ENCODE measurements at places on chromosomes 12 and 14.

DNA sequence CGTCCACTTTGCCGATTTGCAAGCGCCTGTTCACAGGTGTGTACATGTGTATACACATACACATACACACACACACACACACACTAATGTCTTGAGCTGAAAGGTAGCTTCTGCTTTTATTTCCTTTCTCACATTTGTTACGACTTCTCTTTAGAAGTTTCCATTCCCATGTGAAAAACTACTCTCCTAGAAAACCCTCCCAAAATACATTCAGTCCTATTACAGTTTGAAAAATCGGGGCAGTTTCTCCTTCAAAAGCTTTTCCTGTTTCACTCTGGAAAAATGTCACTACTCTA is 3.9 kb downstream of the BLTP3B start:
- DNase-seq: no peak
- no peaks in the 10 kb centered on the region for H3K27me3 ChIP-seq
- H3K4me3 ChIP-seq: no peak overlapping the region
- H3K4me1 ChIP-seq: peaks cover 8% of the 10 kb centered on the region

GRCh38 chr12:132886529-132887477 is 602 bp downstream of the CHFR start:
- H3K36me3 ChIP-seq: 0 out of 2 replicates have a peak, but pooled peaks cover 9% of the 10 kb centered on the region
- H3K27me3 ChIP-seq: no peaks in the 10 kb centered on the region
- no peak overlapping the region for H3K27ac ChIP-seq
- no peak for DNase-seq
- no peaks in the 10 kb centered on the region for H3K4me1 ChIP-seq
- H3K4me3 ChIP-seq: peak overlapping the region; percentile 48

DNA sequence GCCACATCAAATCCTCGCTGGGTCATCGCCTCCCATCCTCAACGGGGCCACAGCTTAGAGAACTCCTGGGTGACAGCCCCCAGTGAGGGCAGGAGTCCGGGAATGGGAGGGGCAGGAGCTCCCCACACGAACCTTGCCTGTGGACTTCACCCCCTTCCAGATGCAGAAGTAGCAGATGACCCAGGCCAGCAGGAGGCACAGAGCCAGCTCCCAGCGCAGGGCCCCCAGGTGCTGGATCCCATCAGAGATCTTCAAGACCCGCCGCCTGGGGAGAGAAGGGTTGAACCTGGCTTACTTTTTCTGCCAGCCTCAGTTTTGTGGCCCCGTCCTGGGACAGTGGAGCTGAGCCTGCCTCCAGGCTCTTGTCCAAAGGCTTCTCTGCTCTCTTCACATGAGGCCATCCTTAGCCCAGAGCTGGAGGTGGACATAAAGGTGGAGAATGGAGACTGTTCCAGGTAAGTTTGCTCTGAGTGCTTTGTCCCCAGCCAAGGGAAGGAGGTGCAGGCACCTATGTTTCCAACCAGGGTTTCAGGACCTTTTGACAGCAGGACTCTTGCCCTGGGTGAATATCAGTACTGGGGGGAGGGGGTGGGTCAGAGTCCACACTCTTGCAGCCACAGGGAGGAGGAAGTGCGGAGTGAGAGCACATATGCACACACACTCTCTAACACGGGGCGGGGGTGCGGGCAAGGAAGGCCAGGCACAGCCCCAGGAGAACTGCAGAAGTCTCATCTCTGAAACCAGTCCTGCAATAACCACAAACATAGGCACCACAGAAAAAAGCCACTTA is 23.3 kb upstream of the SLC6A12 start:
- no peak overlapping the region for H3K27ac ChIP-seq
- no peaks in the 10 kb centered on the region for H3K36me3 ChIP-seq
- peaks cover 3% of the 10 kb centered on the region for H3K27me3 ChIP-seq
- no peaks in the 10 kb centered on the region for H3K4me1 ChIP-seq

DNA sequence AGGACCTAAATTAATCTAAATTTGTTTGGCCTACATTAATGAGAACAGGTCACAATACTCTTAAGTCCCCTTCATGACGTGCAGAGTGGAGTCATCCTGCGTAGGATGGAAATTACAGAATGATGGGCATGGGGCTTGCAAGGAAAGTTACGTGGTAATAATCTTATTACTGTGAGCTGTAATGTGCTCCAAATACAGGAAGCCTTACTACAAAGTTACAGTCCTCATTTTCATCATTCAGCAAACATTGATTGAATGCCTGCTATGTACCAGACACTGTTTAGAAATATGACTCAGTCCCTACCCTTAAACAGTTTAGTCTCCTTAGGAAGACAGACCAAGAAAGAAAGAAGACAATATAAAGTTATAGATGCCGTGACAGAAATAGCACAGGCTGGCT is 9.4 kb downstream of the HIGD1C start:
- H3K4me3 ChIP-seq: no peak overlapping the region
- peaks cover 21% of the 10 kb centered on the region for H3K4me1 ChIP-seq

- H3K4me1 ChIP-seq: peaks cover 15% of the 10 kb centered on the region
- no peak overlapping the region for H3K27ac ChIP-seq
- H3K4me3 ChIP-seq: no peak overlapping the region
- H3K36me3 ChIP-seq: no peaks in the 10 kb centered on the region
- no peaks in the 10 kb centered on the region for H3K27me3 ChIP-seq
- DNase-seq: no peak
Observed at GRCh38 chr14:38409071-38409705, 153.3 kb upstream of the CLEC14A start.

GRCh38 chr12:60119327-60119726 is 523.5 kb downstream of the SLC16A7 start:
- no peaks in the 10 kb centered on the region for H3K27me3 ChIP-seq
- no peak overlapping the region for H3K27ac ChIP-seq
- H3K4me3 ChIP-seq: no peak overlapping the region

- no peaks in the 10 kb centered on the region for H3K4me1 ChIP-seq
- no peak for DNase-seq
- no peaks in the 10 kb centered on the region for H3K36me3 ChIP-seq
- H3K27me3 ChIP-seq: peaks cover 3% of the 10 kb centered on the region
- no peak overlapping the region for H3K27ac ChIP-seq
- no peak overlapping the region for H3K4me3 ChIP-seq
Observed at GRCh38 chr14:66069036-66069435, 417.1 kb upstream of the CCDC196 start.

GRCh38 chr12:96305665-96306064 is 94.6 kb downstream of the CDK17 start:
- H3K27ac ChIP-seq: no peak overlapping the region
- H3K36me3 ChIP-seq: no peaks in the 10 kb centered on the region
- no peaks in the 10 kb centered on the region for H3K27me3 ChIP-seq
- peak; percentile 52 for DNase-seq
- no peaks in the 10 kb centered on the region for H3K4me1 ChIP-seq
- no peak overlapping the region for H3K4me3 ChIP-seq

DNA sequence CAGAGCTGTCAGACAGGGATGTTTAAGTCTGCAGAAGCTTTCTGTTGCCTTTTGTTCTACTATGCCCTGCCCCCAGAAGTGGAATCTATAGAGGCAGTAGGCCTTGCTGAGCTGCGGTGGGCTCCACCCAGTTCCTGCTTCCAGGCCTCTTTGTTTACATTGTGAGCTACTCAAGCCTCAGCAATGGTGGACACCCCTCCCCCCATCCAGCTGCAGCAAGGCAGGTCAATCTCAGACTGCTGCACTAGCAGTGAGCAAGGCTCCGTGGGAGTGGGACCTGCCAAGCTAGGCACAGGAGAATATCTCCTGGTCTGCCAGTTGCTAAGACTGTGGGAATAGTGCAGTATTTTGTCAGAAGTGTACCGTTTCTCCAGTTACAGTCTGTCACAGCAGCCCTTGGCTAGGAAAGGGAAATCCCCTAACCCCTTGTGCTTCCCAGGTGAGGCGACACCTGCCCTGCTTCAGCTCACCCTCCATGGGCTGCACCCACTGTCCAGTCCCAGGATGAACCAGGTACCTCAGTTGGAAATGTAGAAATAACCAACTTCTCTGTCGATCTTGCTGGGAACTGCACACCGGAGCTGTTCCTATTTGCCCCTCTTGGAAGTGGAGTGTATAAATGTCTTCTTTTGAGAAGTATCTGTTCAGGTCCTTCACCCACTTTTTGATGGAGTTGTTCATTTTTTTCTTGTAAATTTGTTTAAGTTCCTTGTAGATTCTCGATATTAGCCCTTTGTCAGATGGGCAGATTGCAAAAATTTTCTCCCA is 213.5 kb upstream of the SLC38A2 start:
- H3K4me3 ChIP-seq: no peak overlapping the region
- H3K4me1 ChIP-seq: peaks cover 15% of the 10 kb centered on the region
- no peaks in the 10 kb centered on the region for H3K36me3 ChIP-seq
- H3K27me3 ChIP-seq: no peaks in the 10 kb centered on the region
- H3K27ac ChIP-seq: no peak overlapping the region

GRCh38 chr12:72493407-72493806 is 221.2 kb downstream of the TRHDE start:
- no peak overlapping the region for H3K27ac ChIP-seq
- no peaks in the 10 kb centered on the region for H3K4me1 ChIP-seq
- H3K27me3 ChIP-seq: no peaks in the 10 kb centered on the region
- H3K4me3 ChIP-seq: no peak overlapping the region
- DNase-seq: no peak
- H3K36me3 ChIP-seq: no peaks in the 10 kb centered on the region

DNA sequence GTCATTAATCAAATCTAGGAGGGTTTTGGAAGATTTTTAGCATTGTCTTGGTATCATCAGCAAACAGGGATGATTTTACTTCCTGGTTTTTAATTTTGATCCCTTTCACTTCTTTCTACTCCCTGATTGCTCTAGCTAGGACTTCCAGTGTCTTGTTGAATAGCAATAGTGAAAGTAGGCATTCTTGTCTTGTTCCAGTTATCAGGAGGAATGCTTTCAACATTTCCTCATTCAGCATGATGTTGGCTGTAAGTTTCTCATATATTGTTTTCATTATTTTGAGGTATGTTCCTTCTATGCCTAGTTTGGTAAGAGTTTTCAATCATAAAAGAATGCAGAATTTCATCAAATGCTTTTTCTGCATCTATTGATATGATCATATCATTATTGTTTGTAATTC is 244.2 kb upstream of the CLEC14A start:
- no peaks in the 10 kb centered on the region for H3K36me3 ChIP-seq
- no peaks in the 10 kb centered on the region for H3K27me3 ChIP-seq
- no peaks in the 10 kb centered on the region for H3K4me1 ChIP-seq
- no peak overlapping the region for H3K4me3 ChIP-seq
- H3K27ac ChIP-seq: no peak overlapping the region

GRCh38 chr14:35366056-35366451 is 38.5 kb downstream of the NFKBIA start:
- peak overlapping the region; percentile 88 for H3K27ac ChIP-seq
- H3K27me3 ChIP-seq: no peaks in the 10 kb centered on the region
- H3K4me3 ChIP-seq: no peak overlapping the region
- peak; percentile 73 for DNase-seq

DNA sequence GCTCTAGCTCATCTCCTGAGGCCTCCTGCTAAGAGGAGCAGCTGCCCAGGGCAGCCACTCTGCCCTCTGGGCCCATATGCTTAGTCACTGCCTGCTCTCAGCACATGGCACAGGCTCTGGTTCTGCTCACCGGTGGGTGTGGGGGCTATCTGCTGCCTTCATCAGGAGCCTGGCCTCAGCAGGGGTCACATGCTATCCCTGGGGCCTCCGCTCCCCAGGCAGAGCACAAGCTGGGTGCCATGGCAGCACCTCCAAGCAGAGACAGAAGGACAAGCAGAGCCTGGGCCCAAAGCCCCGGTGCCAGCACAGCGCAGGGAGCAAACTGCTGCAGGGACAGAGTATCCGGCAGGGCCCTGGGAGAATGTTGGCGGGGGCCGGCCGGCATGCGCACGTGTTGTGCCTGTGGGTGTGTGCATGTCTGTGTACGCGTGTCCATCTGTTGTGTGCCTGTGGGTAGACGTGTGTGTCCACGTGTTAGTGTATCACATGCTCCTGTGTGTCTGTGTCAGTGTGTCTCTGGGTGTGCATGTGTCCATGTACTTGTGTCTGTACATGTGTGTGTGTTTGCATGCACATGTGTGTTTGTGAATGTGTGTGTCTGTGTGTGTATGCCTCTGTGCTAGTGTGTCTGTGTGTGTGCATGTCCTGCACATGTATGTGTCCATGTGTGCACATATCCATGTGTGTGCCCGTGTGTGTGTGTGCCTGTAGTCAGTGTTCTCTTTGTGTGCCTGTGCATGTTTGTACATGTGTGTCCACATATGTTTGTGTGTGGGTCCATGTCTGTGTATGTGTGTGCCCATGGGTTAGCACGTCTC is 326.9 kb downstream of the TMEM121 start:
- H3K27ac ChIP-seq: no peak overlapping the region
- DNase-seq: peak; percentile 25
- H3K4me1 ChIP-seq: no peaks in the 10 kb centered on the region
- H3K4me3 ChIP-seq: no peak overlapping the region
- H3K36me3 ChIP-seq: no peaks in the 10 kb centered on the region
- no peaks in the 10 kb centered on the region for H3K27me3 ChIP-seq

GRCh38 chr14:82850576-82850975 is 1316.9 kb upstream of the SEL1L start:
- no peak overlapping the region for H3K27ac ChIP-seq
- no peak for DNase-seq
- H3K27me3 ChIP-seq: no peaks in the 10 kb centered on the region
- H3K4me3 ChIP-seq: no peak overlapping the region
- no peaks in the 10 kb centered on the region for H3K36me3 ChIP-seq

DNA sequence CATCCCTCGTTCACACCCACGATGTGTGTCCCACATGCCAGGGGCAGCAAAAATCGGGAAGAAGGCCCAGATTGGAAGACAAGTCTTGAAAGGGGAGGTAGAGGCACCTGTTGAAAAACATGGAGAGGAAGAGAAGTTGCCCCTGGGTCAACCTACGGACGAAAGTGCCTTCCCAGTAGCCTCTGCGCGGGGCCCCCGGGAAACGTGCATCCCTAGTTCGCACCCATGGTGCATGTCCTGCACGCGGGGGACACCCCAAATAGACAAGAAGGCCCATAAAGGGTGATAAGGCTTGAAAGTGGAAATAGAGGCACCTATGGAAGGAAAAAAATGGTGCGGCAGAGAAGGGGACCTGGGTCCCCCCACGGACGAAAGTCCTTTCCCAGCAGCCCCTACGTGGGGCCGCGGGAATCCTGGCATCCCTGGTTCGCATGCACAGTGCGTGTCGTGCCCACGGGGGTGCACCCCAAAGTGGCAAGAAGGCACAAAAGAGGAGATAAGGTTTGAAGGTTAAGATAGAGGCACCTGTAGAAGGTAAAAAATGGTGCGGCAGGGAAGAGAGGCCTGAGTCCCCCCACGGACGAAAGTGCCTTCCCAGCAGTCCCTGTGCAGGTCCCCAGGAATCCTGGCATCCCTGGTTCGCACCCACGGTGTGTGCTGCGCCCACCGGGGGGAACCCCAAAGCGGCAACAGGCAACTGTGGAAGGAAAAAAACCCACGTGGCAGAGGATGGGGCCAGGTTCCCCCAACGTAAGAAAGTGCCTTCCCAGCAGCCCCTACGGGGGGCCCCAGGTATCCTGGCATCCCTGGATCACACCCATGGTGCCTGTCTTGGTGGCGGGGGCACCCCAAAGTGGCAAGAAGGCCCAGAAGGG is 278.3 kb downstream of the ALG10 start:
- no peaks in the 10 kb centered on the region for H3K4me1 ChIP-seq
- H3K27me3 ChIP-seq: no peaks in the 10 kb centered on the region
- H3K27ac ChIP-seq: no peak overlapping the region
- no peak for DNase-seq
- no peak overlapping the region for H3K4me3 ChIP-seq
